GM18507 (cell line): ENCODE measurements at places on chromosomes 12 and 14.

DNA sequence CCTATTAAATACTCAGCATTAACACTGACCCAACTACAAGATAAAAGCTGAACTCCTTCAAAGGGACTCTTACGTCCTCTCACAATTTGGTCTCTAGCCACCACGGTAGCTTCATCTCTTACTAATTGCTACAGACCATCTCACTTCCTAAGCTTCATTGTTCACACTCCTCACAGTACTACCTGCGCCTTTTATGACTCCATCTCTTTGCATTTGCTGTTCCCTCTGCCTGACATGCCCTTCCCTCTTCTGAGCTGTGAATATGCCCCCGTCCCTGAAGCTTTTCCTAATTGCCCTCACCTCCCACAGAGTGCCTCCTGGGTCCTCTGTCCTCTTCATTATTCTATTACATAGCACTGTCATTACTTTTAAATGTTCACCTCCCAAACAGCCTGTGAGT, 2.5 kb downstream of the EEA1 start:
- DNase-seq: no peak

DNA sequence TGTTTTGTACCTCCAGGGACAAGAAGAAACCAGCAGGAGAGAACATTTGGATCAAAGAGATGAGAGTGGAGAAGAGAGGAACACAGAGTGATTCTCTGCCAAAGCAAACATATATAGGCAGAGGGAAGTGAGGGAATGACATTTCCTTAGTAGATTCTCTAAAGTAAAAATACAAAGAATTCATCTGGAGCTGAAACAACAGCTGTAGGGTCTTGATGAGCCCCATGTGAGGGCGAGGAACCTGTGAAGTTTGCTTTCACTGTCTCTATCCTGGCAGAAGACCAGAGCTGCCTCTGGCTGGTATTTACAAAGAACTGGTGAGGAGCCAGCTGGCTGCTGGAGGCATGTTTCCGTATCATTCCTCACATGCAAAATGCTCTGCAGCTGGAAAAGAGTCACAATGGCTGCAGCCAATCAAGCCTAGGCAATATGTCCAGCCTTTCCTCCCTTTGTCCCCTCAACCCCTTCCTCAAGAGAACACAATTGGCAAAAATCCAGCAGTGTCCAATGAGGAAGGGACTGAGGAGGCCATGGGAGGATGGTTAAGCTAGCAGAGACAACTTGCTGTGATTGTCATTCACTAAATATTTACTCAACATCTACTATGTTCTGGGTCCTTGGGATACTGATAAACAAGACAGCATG, 122.5 kb downstream of the PHLDA1 start:
- DNase-seq: no peak

GRCh38 chr12:115543269-115543668, 734.2 kb downstream of the MED13L start:
- no peak for DNase-seq

- DNase-seq: no peak
These were observed 267.7 kb downstream of the SLC6A15 start for GRCh38 chr12:84644908-84645307.

- no peak for DNase-seq
These were observed 31.5 kb upstream of the GZMB start for GRCh38 chr14:24665440-24665991.

DNA sequence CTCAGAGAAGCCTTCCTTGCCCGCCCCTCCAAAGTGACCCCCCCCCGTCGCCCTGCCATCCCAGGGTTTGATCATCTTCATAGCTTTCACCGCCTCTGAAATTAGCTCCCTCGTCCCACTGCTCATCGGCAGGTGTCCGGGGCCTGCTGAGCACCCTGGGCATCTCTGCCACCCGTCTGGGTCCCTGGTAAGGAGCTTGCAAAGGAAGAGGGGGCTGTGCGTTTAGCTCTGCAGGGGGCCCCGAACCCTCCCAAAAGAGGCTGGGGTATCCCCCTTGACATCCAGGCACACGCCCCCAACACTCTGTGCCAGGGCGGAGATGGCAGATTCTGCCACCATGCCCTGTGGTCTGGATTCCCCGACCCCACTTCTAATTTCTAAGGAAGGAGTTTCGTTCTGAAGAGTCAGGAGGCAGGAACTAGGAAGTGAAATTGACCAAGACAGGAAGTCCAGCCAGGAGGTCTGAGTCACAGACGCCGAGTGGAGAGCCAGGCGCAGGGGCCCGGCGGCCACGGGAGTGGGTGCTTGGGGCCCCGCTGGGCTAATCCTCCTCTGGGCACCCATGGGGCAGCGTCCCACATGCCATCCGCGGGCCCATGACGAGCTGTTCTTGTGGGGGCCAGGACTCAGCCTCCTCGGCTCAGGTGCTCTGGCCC, 95.7 kb downstream of the RFLNA start:
- peak; percentile 51 for DNase-seq

GRCh38 chr14:72736308-72736707, 157.6 kb downstream of the DPF3 start:
- no peak for DNase-seq

GRCh38 chr14:38046160-38046559, 161.5 kb upstream of the SSTR1 start:
- no peak for DNase-seq

DNA sequence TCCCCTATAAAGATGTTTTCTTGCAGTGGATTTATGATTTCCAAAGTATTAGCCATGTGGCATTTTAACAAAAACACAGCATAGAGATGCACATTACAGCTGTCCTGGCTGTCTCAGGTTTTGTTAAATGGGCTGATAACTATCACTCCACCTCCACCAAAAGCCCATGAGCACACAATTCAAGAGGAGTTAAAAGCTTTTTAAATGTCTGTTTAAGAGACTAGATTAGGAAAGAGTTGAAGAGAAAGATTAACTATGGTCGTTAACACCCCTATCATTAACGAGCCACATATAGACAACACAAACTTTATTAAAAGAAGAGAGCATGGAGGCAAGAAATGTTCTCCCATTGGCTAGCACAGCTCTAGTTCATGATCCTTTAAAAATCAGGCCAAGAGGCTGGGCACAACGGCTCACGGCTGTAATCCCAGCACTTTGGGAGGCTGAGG, 14.5 kb downstream of the CBX5 start:
- no peak for DNase-seq

- DNase-seq: no peak
These were observed 40.0 kb downstream of the KIF21A start for GRCh38 chr12:39402922-39403321.

GRCh38 chr14:53055003-53055402, 98.1 kb downstream of the DDHD1 start:
- DNase-seq: no peak

GRCh38 chr12:70641691-70642090, 4.5 kb upstream of the PTPRB start:
- DNase-seq: no peak

- DNase-seq: no peak
These were observed 11.0 kb downstream of the ZFC3H1 start for GRCh38 chr12:71652656-71653055.

GRCh38 chr12:16184681-16185080, 92.8 kb downstream of the SLC15A5 start:
- no peak for DNase-seq

DNA sequence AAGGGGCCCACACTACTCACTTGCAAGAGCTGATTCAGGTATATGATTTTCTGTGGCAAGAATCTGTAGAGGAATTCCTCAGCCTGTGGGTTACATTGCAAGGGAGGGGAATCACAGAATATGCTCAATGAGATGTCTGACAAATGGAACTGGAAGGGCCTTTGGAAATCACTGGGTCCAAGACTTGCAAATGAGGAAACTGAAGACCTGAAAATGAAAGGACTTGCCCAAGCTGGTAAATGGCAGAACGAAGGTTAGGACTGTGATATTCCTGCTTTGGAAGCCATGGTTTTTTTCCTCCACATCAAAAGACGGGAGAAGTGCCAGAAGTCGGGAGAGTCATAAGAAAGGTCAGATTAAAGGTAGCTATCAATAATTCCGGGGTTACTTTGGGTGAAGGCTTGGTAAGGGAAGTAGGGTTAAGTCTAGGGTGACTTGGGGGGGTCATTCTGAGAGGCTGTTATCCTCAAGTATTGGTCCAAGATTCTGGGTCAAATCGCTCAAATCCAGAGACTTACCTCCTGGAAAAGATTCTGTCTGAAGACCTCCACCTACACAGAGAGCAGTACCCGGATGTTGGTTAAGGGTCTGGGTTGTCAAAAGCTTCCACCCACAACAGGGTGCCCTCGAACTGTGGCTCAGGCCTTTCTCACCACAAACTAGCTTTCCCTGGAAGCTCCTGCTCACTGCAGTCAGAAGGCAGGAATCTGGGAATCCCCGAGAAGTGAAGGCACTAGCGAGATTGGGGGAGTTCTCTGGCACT, 539 bp downstream of the PSME2 start:
- no peak for DNase-seq

GRCh38 chr12:26239122-26239851, 43.9 kb downstream of the SSPN start:
- no peak for DNase-seq

DNA sequence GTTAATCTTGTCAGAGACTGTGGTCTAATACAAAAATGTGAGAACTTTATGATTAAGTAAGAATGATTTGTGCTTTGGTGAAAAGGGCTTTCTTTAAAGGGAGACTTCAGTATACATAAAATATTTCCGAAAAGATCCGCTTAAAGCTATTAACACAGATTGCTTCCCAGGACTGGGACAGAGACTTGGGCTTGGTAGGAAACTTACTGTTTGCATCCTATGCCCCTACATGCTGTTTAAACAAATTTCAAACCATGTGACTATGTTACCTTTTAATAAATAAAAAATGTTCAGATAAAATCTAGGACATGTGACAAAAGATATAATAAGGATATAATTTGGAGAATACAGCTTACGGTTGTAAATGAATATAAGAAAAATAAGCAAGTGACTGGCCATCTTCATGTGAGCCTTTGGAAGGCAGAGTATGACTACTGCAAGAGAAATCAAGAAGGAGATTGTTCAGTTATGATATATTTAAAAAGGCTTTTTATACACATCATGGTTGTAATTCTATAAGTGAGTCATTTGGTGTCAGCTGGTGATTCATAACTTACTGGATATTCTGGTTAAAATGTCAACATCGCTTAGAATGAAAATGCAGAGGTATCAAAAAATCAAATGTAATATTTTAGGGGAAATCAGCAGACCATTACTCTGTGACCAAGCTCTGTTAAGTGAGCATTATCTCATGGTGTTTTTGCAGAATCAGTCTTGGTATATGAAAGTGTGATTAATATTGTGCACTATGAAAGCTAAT, 234.7 kb upstream of the E2F7 start:
- DNase-seq: no peak

GRCh38 chr12:111081600-111081999, 161.2 kb upstream of the MYL2 start:
- no peak for DNase-seq

GRCh38 chr14:22469538-22470303, 119.3 kb downstream of the DAD1 start:
- DNase-seq: no peak

DNA sequence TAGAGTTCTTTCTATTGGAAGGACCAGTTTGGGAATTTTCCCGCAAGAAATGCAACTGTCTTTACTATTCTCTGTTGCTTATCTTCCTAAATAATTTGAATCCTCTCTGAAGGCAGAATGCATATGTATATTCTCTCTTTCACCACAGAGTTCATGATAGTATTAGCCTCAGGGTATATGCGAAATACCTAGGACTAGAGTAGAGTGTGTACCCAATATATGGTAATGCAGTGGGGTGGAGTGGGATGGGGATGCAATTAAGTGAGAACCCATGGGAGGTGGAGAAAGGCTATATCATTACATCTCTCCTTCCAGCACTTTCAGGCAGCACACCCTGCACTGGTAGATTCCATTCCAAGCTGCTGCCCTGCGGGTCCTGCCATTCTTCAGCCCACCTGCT, 207.3 kb downstream of the ANO2 start:
- DNase-seq: no peak

- DNase-seq: no peak
These were observed 52.6 kb downstream of the RIMBP2 start for GRCh38 chr12:130663514-130663913.

GRCh38 chr14:99132821-99133635, 139.0 kb downstream of the BCL11B start:
- no peak for DNase-seq

GRCh38 chr14:23299986-23300686, 2.5 kb downstream of the PPP1R3E start:
- no peak for DNase-seq

DNA sequence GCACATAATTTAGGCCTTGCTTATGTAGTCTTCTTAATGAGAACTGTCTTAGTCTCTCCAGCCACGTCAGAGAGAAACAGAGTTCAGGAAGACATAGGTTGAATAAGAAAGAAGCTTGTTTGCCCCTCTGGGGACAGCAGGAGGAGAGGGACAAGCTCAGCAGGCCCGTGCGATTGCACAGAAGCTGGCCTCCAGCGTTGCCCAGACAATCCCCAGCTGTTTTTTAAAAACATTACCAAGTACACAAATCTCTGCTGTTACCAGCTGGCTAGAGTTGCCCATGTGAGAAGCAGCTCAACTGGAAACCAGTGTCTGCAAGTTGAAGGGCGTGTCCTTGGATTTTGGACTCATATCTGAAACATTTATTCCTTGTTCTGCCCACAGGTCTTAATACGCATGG, 232.6 kb downstream of the EFCAB11 start:
- DNase-seq: no peak

- DNase-seq: peak; percentile 46
These were observed 415.4 kb upstream of the CCDC196 start for GRCh38 chr14:66070542-66071319.

DNA sequence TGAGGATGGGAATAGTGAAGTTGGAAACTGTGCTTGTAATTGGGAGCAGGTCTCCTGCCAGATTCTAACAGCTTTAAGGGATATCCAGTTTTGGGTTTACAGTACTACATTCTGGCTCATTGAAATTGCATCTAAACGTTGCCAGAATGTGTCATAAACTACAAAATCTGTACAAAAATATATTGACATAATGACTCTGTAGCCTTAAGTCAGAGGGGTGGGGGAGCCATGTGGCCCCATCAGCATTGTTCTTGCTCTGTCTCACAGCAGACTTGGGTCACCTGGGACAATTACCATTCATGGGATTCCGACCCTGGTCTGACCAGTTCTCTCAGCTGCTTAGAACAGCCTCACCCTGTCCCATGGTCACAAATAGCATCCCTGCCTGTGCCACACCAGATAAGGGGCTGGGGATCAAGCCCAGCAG, 43.3 kb upstream of the MED13L start:
- no peak for DNase-seq

- DNase-seq: no peak
These were observed 24.4 kb upstream of the YARS2 start for GRCh38 chr12:32780071-32780470.
